ENCODE measurements at places on chromosomes 1 and 21.
A peak's percentile ranks its signal among the peaks of the same experiment; 100 is the strongest.

- DNase-seq, result peak; percentile 49
Observed at GRCh38 chr1:181100015-181100905, 11.8 kb downstream of the IER5 start.

- no peak for DNase-seq
Observed at GRCh38 chr1:221511797-221512196, 230.1 kb downstream of the DUSP10 start.

GRCh38 chr1:39266269-39266668 lies 61.8 kb downstream of the MACF1 start:
- DNase-seq, result no peak

GRCh38 chr1:47944561-47944960 lies 52.6 kb downstream of the TRABD2B start:
- DNase-seq, result no peak

DNA sequence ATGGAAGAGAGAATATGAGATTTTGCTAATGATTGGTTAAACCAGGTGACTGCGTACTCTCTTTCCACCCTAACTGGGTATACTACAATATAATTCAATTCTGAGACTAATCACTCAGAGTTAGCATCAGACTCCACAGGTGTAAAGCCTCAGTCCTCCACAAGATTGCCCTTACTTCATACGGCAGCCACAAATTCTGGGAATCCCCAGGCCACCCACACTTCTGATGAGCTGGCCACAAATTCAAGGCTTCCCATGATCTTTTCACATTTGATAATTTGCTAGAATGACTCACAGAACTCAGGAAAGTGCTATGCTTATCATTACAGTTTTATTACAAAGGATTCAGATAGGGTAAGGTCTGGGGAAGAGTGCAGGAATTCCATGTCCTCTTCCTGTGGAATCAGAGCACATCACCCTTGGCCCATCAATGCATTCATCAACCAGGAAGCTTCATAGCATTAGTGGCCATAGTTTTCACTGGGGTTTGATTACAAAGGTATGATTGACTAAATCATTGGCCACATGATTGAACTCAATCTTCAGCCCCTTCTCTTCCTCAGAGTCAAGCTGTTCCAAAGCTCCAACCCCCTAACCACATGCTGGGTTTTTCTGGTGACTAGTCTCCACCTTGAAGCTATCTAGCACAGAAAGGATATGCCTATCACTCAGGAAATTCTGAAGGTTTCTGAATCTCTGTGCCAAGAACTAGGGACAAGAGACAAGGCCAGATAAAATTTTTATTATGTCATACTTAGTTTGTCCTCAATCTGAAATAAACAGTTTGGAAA lies 131.7 kb downstream of the HHIPL2 start:
- peak; percentile 55 for DNase-seq

DNA sequence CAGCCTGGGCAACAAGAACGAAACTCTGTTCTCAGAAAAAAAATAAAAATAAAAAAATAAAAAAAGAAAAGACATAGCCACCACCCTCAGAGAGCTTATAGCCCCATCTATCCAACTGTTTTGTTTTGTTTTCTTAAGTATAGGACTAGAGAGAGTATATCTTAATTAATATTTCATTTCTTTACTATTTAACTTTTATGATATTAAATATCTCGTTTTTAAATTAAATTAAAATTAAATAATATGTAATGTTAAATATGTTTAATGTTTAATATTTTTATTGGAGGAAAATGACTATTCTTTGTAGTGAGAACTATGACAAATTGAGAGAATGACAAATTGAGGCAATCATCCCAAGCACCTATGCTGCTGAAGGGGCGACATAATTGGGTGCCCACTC lies 33.1 kb upstream of the YTHDF2 start:
- no peak for DNase-seq

GRCh38 chr21:42351626-42352440 lies 1.0 kb upstream of the TFF2 start:
- DNase-seq, result no peak
